ENCODE measurements at places on chromosomes 3 and 15.

GRCh38 chr3:57822686-57823085, 66.6 kb downstream of the SLMAP start:
- DNase-seq = no peak

- no peak for DNase-seq
These were observed 7.0 kb downstream of the MORF4L1 start for GRCh38 chr15:78879517-78880241.

GRCh38 chr3:195105841-195106417, 165.0 kb downstream of the XXYLT1 start:
- DNase-seq = no peak

GRCh38 chr15:40355976-40356585, 1.9 kb upstream of the DISP2 start:
- no peak for DNase-seq

DNA sequence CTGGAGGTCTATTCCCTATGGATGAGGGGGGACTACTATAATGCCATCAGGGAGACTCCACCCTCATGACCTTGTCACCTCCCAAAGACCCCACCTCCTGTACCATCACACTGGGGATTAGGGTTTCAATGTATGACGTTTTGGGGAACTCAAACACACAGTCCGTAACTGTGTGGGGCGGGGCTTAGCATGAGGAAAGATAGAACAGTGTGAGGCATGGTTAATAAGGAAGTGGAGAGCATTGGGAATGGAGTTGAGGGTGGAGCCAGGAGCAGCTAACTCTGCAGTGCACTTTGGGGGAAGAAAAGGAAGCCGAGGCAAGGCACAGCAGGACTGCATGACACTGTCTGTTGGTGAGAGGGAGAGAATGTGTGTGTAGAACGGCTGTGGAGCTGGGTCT, 90.9 kb upstream of the AGBL1 start:
- no peak for DNase-seq

DNA sequence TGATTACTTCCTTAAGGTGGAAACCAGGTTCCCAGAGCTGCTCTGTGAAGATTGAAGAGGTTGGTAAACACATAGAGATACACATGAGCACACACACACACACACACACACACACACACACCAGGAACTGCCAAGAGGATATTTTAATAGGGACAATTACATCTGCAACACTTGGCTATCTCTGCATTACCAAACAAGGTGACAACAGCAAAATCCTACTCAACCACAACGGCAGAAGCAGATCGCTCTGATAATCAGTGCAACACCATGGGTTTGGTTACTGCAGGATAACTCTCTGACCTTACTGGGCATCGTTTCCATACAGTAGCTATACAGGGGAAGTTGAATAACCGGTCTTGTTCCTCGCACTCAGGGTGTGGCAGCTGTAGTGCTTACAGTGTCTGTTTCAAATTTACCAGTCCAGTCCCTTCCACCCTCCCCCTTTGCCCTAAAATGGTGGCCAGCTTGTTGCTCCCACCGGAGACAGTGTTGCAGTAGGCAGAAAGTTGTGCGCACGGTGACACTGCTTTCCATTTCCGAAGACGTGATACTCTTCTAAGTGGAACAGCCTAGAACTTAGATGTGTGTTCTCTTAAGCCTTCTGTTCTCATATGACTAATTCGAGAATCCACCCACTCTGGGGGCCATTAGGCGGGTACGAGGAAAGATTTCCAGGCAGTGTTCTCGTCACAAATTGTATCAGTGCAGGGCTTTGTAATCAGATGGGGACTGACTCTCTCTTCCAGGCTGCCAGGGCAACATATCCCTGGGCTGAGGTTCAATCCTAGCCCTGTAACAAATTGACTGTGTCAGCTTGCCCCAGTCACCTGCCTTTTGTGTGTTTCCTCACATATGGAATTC, 176.2 kb downstream of the P3H2 start:
- no peak for DNase-seq

DNA sequence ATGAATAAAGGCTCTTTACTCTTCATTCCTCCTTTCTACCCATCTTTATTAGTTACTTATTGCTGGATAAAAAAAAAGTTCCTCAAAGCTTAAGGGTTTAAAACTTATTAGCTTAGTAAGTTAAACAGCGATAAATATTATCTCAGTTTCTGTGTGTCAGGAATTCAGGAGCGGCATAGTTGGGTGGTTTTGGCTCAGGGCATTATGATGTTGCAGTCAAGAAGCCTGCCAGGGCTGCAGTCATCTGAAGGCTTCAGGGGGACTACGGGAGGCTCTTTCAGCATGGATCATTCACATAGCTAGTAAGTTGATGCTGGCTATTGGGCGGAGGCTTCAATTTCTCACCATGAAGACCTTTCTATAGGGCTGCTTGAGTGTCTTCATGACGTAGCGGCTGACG, 1.9 kb upstream of the DLG1 start:
- no peak for DNase-seq

GRCh38 chr3:119400466-119400865, 62.9 kb downstream of the TMEM39A start:
- no peak for DNase-seq

DNA sequence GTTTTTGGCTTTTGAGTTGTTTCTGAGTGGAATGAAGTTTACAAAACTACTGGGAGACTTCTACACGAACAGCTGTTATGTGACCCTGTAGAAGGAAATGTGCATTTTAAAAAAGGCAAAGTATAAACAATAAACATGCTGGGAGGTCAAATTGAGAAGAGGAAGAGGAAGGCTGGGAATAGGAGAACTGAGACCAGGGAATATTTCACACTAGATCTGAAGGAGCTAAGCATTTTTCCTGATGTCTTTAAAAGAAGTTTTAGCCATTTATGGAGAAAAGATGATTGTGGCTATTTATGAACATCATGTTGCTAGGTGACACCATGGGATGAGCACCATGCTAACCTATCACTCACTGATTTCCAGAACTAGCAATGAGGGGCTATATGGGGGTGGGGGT, 76.3 kb upstream of the FAM98B start:
- DNase-seq = no peak

DNA sequence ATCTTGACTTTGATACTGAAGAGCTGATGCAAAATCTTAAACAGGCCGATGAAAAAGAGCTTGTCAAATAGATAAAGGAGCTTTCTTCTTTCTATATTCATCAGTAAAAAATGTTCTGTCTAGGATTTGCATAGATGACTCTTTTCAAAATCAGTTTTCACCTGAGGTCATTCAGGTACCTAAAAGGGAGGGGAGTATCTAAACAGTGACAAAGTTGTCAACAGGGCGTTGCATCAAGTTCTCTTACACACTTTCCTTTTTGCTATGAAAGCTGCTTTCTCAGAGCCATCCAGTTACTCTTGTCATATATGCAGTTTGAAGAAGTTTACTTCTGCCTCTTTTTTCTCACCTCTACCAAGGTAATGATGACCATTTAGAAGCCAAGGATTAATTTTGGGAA, 60.0 kb downstream of the AKAP13 start:
- no peak for DNase-seq

DNA sequence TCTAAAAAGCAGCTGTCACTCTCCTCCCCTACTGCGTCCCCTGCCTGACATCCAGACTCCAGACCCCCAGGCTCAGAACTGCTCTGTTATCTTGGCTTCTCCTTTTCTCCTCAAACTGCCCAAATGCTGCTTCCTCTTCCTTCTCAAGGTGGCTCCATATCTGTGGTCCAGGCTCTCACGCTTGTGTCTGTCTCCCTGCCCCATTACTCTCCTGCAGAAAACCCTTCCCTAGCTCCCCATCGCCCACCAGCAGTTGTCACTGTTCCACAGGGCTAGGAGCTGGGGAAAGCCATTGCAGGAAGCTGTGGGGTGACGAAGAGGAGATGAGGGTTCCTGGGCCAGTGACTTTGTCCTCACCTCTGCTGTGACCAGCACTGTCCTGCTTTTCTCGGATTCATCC, 30.7 kb upstream of the CGNL1 start:
- DNase-seq = no peak

GRCh38 chr3:44896440-44896839, 22.0 kb downstream of the TGM4 start:
- no peak for DNase-seq

GRCh38 chr3:190697901-190698300, 164.6 kb downstream of the GMNC start:
- no peak for DNase-seq

GRCh38 chr15:45179221-45179985, 8.4 kb downstream of the SHF start:
- peak; percentile 25 for DNase-seq

DNA sequence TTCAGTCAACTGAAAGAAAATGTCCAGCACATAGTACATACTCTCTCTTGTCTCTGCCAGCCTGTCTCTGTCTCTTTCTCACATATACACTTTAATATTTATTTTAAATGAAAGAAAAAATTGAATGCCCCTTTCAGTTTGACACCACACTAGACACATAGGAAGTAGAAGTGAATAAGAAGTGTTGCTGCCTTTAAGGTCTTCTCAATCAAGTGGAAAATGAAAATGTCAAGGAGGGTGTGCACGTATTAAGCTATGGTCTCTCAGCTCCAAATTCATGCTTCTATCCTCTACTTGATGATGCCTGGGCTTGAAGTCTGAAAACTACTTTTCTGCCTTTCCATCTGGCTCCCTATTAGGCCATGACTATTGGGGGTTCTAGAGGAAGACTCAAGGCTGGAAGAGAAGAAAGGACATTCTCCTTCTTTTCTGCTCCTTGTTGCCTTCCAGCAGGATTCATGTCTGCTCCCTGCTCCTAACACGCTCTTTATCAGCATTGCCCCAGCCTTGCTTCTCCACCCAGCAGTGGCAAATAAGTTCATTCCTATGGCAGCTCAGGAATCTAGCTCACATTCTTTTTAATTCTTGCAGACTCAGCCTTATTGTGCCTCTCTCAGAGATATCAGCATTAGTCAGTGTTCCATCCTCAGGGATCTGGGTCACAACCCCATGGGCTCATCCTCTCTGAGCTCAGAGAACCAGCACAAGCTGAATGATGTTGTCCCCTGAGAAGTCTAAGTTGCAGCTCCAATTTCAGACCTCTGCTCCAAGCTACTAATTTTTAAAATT, 609.1 kb upstream of the GRM7 start:
- no peak for DNase-seq

Measured in effector memory CD4-positive, alpha-beta T cell (primary cell).